ENCODE measurements at places on chromosomes 4 and X.

DNA sequence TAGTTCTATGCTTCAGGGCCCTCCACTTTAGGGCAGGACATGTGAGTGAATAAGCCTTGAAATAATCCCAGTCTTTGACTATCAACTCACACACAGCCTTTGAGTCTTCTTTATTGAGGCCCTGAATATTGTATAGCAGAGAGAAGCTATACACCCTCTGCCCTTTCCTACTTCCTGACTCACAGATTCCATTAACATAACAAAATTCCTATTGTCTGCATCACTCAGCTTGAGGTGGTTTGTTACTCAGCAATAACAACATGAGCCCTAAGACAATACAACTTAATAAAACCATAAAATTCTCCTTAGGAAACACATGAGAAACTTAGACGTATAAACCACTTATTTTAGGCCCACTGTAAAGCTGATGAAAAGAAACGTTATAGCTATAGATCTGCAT, 680.3 kb upstream of the DIAPH2 start:
- no peak for DNase-seq

- no peak for DNase-seq
Observed at GRCh38 chrX:44918722-44919121, 45.7 kb downstream of the KDM6A start.

- no peak for DNase-seq
Observed at GRCh38 chr4:186020793-186021407, 48.1 kb upstream of the TLR3 start.

GRCh38 chr4:115054836-115055235, 58.6 kb downstream of the NDST4 start:
- DNase-seq, result no peak

GRCh38 chrX:20173856-20174255, 32.2 kb upstream of the EIF1AX start:
- no peak for DNase-seq

- DNase-seq, result no peak
Observed at GRCh38 chrX:10725071-10725470, 104.7 kb upstream of the MID1 start.

- DNase-seq, result no peak
Observed at GRCh38 chr4:89331686-89332544, 24.3 kb upstream of the GPRIN3 start.

DNA sequence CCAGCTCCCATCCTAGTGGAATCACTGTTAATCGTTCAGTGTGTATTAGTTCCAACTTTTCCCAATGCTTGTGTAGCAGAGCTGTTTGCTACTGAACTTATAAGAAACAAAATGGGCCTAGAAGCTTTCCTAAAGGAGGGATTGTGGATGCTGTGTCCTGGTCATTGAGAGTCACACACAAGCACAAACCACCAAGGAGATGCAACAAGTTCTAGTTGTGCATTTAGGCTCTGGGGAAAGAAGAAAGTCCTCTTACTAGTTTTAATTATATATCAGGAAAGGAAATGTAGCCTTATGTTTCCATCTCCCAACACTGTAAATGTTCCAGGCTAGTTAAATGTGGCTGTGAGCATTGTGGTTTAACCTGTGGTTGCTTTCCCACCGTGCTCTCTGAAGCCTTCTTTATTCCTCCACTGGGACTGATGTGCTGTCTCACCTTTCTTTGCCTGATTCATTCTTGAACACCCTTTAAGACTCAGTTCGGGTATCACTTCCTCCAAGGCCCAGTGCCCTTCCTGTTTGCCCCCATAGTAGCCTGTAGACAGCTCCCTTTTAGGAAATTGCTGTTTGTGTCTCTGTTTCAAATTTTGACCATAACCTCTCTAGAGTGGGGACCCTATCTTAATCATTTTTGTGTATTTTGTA, 34.3 kb downstream of the ATP10D start:
- no peak for DNase-seq

DNA sequence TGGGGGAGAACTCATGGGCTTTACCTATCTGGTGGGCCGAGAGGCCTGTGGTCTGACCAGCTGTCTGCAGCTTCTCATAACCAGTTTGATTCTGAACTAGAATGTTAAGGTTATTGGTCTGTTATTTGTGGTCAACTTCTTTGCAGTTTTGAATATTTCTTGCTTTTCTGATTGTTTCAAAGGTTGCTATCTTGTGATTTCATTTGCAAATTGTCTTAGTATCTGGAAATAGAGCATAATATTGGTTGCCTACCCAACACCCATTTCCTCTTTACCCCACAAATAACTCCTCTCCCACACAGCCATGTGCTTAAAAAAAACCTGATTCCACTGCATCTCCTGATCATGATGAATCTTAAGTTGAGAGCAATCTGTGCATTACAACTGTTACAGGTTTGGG, 39.1 kb upstream of the BMP2K start:
- no peak for DNase-seq

DNA sequence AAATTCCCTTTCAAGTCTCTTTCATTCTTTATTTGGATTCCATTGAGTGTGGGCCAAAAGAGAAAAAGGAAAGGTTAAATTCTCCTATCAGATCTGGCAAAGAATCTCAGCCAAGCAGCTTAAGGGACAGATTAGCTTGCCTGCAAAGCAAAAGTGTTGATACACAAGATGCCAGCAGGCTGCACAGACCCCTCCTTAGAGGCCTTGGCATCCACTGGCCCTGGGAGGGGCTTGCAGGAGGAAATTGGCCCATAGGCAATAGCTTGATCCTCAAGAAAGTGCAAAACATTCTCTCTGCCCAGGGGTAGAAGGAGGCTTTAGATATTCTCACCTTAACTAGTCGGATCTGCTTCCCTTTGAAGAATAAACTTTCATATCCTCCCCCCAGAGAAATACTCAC, 300.4 kb upstream of the CPEB2 start:
- DNase-seq, result no peak

GRCh38 chr4:96916711-96917110, 1076.8 kb downstream of the PDHA2 start:
- DNase-seq, result no peak

DNA sequence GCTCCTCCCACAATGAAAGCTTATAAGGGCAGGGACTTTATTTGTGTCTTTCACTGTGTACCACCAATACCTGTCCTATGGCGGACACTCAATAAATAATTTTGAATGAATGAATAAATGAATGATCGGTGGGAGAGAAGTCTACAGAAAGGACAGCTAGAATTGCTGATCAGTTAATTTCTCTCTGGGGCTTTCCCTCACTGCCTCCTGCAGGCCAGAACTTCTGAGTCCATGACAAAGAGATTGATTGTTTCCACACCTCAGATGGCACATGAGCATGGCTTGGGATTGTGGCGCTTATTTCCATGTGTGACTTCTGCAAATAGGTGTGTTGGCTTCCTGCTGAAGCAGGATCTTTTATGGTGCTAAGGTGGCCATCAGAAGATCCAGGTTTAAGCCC, 6.3 kb downstream of the FAM47E start:
- DNase-seq, result no peak

Data from stimulated activated CD8-positive, alpha-beta memory T cell treated with anti-CD3 and anti-CD28 coated beads, Interleukin-4, amount 100 ng/mL, for 1 hour (primary cell).